Inflammatory macrophage (primary cell): ENCODE measurements at places on chromosomes 7 and 10.

GRCh38 chr10:112366992-112367391, 6.9 kb upstream of the ACSL5 start:
- no peak for DNase-seq

DNA sequence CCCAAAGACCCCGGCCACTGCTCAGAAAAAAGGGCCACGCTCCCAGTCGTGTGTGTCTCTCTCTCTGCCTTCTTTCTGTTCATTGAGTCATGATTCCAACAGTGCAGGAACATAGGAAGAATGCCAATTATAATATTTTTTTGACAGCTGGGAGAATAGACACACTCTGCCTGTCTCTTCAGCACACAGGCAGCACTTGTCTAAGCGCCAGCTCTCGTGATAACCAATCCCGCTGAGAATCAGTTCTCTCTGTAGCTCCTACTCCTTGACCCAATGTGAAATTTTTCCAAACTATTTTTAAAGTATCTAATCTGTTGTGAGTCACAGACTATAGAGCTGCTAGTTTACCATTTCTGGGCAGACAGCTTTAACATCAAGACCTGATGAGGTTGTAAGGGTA, 145.7 kb upstream of the RHEB start:
- DNase-seq, result no peak

- no peak for DNase-seq
Measured at GRCh38 chr7:73705551-73705920, 13.9 kb downstream of the STX1A start.

GRCh38 chr7:123177442-123177841, 22.3 kb downstream of the SLC13A1 start:
- DNase-seq, result no peak

GRCh38 chr10:128044961-128045832, 81.0 kb downstream of the MKI67 start:
- peak; percentile 56 for DNase-seq

GRCh38 chr10:122326806-122327205, 47.7 kb upstream of the PLEKHA1 start:
- DNase-seq, result no peak

GRCh38 chr10:6328699-6329423, 126.1 kb downstream of the PFKFB3 start:
- peak; percentile 61 for DNase-seq

DNA sequence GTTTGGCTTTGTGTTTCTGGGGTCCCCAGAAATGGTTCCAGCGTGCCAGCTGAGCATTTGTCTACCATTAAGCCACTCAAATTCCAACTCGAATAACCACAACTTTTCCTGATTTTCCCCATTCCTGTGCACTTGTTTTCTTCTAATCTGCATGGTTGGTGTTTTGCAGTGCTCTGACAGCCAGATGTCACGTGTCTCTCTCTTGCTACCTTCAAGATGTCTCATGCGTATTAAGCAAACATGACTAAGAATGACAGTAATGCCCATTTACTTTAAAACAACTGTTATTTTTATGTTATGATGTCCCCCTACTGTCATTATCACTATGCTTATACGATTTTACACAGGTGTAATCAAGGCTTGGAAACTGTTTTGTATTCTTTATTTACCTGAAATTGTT, 35.2 kb upstream of the MXI1 start:
- no peak for DNase-seq

DNA sequence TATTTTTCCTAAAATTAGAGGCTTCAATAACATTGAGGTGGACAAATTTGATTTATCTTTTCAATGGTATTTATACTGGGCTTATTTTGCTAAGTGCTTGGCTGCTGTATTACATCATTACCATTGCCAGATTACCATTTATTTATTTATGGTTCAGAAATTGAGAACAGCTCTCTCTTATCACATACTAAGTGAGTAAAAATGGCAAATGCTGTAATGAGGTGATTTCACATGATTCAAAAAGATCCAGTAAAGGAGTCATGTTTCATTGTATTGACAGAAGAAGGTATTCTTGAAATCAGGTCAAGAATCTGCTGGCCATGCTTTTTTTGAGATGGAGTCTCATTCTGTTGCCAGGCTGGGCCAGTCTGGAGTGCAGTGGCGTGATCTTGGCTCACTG, 322.6 kb downstream of the KIF20B start:
- no peak for DNase-seq

- DNase-seq, result no peak
Measured at GRCh38 chr10:93454146-93454545, 28.0 kb downstream of the MYOF start.

GRCh38 chr7:137160236-137160635, 183.3 kb downstream of the PTN start:
- DNase-seq, result no peak

DNA sequence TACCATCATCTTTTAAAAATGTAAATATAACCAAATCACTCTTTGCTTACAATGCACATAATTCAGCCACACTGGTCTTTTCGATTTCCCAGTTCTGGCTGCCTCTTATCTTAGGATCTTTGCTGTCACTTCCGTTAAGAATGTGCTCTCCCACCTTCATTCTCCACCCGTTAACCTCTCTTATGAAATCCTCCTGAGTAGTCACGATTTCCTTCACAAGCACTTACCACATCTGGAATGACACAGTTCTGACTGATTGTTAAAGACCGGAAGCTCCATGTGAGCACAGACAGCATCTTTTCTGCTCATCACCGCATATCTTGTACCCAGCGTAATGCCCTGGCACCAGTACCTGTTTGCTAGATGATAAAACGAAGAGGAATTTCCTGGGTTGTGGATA, 84.3 kb downstream of the CUL2 start:
- DNase-seq, result peak; percentile 50

DNA sequence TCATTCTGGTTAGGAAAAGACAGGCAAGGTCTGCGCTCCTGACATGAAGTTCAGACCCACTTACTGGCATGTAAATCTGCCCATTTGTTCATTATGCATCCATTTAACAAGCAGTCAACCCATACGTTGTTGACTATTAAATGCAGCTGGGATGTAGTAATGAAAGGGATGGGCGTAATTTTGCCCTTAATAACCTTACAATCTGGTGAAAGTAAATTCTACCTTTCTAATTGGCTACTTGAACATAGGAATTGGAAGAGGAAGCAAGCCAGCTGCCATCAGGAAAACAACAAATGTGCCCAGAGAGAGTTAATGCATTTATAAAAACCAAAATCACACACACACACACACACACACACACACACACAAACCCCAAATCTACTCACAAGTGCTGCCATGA, 170.2 kb upstream of the PITRM1 start:
- DNase-seq, result no peak

GRCh38 chr7:3180604-3181003, 120.4 kb upstream of the SDK1 start:
- DNase-seq, result no peak

DNA sequence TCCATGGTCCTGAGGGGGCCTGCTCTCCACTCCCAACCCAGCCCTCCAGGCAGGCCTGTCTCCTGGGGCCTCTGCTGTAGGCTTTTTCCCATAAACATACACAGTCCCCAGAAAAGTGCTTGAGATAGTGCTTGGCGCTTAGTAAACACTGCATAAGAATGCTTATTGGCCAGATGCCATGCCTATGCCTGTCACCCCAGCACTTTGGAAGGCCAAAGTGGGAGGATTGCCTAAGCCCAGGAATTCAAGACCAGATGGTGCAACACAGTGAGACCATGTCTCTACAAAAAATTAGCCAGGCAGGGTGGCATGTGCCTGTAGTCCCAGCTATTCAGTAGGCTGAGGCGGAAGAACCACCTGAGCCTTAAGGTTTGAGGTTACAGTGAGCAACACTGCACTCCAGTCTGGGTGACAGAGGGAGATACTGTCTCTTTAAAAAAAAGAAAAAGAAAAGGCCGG, 24.6 kb upstream of the ASL start:
- no peak for DNase-seq

DNA sequence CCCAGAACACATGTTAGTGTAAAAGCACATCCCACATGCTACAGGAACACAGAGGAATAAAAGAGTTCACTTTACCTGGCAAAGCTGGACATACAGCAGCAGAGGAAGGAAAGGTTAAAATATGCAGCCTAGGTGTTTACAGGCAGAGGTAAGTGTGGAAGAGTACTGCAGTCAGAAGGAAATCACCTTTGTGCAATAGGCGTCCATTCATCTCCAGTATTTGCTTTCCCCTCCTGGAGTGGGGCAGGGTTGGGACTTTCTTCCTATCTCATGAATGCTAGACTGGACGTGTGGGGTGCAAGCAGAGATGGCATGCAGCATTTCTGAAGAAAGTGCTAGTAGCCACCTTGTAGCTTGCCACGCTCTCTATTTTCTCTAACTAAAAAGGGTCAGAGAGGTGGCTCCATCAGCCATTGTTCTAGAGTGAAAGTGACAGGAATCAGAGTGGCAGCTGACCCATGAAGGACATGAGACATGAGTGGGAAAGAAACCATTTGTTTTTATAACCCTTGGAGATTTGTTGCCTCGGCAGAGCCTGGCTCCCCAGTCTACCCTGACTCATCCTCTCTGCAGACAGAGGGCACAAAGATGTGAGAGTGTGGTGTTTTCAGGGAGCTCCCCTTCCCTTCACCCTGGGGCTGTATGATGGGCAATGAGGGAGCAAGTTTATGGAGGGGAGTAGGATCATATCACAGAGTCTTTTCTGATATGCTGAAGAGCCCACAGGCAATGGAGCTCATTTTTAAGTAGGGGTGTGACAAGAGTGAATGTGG, 101.2 kb upstream of the SEC61G start:
- no peak for DNase-seq

GRCh38 chr10:113335592-113335991, 217.3 kb upstream of the HABP2 start:
- DNase-seq, result no peak

DNA sequence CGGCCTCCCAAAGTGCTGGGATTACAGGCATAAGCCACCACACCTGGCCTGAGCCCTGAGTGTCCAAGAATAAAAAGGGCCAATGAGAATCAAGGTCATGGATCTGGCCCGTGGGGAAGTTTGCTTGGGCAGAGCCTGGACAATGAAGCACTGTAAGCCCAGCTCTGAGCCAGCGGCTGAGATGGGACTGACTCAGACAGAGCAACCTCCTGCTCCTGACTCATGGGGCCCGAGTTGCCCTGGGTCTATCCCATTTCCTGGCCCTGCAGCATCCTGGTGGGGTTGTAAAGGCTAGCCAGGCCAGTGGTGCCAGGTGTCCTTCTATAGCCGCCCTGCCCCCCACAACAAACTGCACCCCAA, 5.2 kb upstream of the MYH16 start:
- no peak for DNase-seq

- peak; percentile 47 for DNase-seq
Measured at GRCh38 chr7:19713676-19714075, 4.8 kb upstream of the POLR1F start.

GRCh38 chr10:107915215-107915610, 750.7 kb upstream of the SORCS1 start:
- no peak for DNase-seq

- DNase-seq, result peak; percentile 75
Measured at GRCh38 chr7:7176406-7177043, 5.8 kb upstream of the C1GALT1 start.

- peak; percentile 32 for DNase-seq
Measured at GRCh38 chr10:124827474-124827873, 25.9 kb downstream of the ABRAXAS2 start.

GRCh38 chr7:120743128-120743527, 114.8 kb downstream of the TSPAN12 start:
- DNase-seq, result no peak

- DNase-seq, result no peak
Measured at GRCh38 chr10:90447831-90448230, 410.0 kb downstream of the HTR7 start.

- no peak for DNase-seq
Measured at GRCh38 chr10:112558476-112559142, 111.6 kb downstream of the VTI1A start.

- DNase-seq, result peak; percentile 98
Measured at GRCh38 chr10:7045891-7046599, 364.8 kb downstream of the SFMBT2 start.

DNA sequence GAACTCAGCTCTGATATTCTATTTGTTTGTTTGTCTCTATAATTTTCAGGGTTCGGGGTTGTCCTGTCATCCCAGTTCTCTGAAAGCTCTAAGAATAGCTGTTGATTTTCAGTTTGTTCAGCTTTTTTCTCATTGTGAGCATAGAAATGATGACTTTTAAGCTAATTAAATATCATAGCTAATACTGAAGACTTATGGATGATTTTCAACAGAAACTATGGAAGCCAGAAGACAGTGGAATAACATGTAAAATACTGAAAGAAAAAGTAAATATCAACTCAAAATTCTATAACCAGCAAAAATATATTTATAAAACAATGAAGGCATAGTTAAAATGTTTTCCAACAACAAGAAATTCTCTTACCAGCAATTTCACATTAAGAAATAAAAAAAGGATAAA, 96.4 kb upstream of the ETV1 start:
- no peak for DNase-seq

DNA sequence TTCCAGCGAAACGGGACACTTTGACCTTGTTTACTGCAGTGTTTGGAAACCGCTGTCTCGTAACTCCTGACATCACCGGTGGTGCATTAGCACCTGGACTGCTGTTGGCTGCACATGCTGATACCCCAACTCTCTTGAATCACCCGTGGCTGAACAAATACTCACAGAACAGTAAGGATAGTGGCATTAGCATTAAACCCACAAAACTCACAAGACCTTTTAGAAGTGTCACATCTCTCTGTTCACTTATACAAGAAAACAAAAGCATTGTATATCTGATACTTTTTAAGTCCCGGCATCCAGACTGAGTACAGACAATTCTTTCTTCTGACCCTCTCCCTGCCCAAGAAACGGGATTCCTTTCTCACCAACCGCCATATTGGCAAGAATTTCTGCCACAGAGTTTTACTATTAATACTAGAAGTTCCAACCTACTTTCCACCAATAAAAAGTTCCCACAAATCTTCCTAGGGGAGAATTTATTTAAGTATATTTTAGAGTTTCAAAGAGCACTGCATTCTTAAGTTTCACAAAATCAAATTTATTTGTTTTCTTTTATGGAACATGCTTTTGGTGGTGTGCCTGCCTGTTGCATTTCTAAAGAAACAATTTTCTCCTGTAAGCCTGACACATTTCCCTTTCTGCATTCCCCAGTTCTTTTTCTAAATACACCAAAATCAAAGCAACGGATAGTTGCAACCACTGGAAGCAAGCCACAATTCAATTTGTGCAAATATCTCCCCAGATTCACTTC, 208.4 kb upstream of the KLF14 start:
- no peak for DNase-seq

- DNase-seq, result no peak
Measured at GRCh38 chr10:34262985-34263384, 552.1 kb downstream of the PARD3 start.

GRCh38 chr7:54877683-54878082, 118.7 kb upstream of the SEC61G start:
- no peak for DNase-seq

- DNase-seq, result no peak
Measured at GRCh38 chr10:97570789-97571471, 1.6 kb upstream of the ANKRD2 start.

GRCh38 chr10:49312246-49312869, 13.4 kb downstream of the C10orf71 start:
- peak; percentile 59 for DNase-seq

- DNase-seq, result no peak
Measured at GRCh38 chr10:80288849-80289248, 609 bp downstream of the MAT1A start.

- DNase-seq, result no peak
Measured at GRCh38 chr7:24889611-24890010, 90.4 kb downstream of the OSBPL3 start.
